Brain microvascular endothelial cell (primary cell): ENCODE measurements at places on chromosomes 4 and X.

DNA sequence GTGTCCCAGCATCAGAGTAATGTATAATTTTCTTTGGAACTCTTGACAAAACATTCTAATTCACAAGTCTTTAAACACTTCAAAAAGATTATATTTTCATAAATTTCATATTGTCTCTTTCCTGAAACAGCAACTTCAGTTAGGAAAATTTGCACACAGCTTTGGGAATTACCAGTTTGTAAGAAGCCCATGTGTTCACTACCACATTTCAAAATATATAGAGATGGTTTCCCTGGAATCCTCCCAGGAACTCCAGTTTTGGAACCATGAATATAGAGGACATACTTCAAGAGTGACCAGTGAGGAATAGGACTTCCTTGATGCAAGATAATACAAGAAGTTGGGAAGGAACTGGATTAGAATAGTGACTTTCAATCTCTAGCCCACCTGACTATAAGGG lies 28.7 kb upstream of the HPGDS start:
- no peak for DNase-seq

GRCh38 chr4:16026160-16026761 lies 57.6 kb downstream of the PROM1 start:
- peak; percentile 27 for DNase-seq

DNA sequence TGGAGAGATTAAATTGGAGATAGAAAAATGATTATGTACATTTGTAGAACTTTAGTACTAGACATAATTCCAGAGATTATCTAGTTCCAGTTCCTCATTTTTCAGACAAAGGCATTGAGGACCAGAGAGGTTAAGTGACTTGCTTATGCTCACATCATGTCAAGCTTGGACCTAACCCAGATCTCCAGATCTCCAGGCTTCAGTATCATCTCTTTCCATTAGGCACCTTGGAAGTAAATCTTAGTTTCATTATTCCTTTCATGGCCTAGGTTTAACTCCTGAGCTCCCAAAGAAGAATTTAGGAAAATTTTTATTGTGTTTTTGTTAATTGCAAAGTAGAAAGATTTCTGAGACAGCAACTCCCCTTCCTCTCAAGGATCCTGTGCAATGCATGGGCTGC lies 148.8 kb downstream of the GATB start:
- DNase-seq, result no peak

DNA sequence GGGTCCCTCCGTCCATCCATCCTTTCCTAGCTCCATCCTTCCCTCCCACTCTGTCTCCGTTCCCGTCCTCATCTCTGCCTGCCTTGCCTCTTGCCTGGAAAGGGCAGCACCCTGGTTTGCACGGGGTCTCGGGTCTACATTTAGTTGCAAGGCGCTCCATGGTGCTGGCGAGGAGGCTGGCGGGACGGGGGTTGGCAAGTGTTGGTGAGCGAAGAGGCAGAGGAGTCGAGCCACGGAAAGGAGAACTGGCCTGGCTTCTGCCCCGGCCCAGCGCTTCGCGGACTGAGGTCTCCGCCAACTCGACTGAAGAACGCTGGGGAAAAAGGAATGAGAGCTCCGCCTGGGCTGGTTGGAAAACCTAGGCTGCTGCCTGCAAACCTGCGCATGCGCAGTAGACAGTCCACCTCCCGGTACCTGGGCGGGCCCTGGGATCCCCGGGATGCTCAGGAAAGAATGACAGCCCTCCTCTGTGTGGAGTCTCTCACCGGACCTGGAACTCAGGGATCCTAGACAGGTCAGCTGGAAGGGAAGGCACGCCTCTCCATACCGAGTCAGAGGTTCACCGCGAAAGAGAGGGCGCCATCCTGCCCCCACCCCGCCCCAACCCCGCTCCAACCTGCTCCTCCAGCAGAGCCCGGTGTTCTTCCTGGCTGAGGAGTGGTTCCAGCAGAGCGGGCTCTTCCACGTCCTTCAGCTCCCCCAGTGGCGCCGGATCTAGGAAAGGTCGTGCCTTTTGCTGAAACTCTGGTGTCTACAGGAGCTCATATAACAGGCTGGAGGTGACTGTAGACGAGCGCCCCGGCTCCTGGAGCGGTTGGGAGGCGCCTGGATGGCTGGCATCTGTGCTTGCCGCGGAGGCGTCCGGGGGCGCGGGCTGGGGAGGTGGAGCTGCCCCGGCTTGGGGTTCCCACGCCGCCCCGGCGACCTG lies 6.0 kb downstream of the FRG2 start:
- no peak for DNase-seq
